Calu3 (cell line): ENCODE measurements at places on chromosomes 2 and 18.

GRCh38 chr18:7207366-7207915 lies 23.4 kb upstream of the LRRC30 start:
- no peak for DNase-seq

- DNase-seq = no peak
Measured at GRCh38 chr2:30584116-30584515, 137.1 kb downstream of the LCLAT1 start.

DNA sequence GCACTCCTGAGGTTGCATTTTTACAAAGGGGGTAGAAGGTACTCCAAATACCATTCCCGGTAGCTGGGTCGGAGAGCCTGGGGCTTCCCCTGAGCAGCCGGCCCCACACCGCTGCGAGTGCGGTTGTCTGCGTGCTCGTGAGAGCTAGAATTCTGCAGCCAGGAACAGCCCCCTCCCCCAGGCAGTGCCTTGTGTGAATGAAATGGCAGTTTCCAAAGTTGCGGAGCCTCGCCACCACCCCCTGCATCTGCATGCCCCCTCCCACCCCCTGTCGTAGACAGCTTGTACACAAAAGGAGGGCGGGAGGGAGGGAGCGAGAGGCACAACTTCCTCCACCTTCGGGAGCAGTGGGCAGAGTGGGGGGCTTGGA lies 1.1 kb downstream of the MYCN start:
- DNase-seq = peak; percentile 57

- peak; percentile 52 for DNase-seq
Measured at GRCh38 chr18:70276416-70277191, 12.2 kb upstream of the SOCS6 start.

- no peak for DNase-seq
Measured at GRCh38 chr2:18522484-18523146, 37.8 kb downstream of the RDH14 start.
